ENCODE measurements at places on chromosomes 1 and 21. TPM values are rescaled to one million over a fixed set of nuclear protein-coding genes. Genes with fewer than 3 reads are reported as not detected.
A peak's percentile ranks its signal among the peaks of the same experiment; 100 is the strongest.

DNA sequence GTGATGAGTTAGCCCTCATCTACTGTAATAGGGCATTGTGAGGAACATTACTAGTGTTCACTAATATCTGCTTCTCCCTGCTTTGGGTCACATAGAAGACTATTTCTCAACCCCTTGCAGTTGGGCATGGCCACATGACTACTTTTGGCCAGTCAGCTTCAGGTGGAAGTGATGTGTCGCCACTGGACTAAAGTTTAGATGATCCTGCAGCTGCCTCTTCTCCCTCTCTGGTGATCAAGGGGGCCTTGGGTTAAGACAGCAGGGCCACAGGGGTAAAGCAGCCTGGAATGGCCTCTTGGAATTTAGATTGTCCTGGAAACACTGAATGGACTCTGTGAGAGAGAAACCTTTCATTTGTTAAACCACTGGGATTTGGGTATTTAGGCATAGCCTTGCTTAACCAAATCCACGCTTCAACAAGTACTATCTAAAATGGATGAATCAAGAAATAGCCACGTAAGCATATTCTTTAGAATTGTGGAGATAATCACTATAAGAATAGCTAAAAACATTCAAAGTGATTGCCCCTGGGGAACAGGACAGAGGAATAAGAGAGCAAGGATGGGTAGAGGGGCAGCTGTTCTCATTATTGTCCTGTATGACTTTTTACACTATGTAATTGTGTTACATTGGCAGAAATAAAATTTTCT is 41.2 kb downstream of the OPRD1 start:
- no peak for DNase-seq
- H3K4me1 ChIP-seq, result no peaks in the 10 kb centered on the region
- H3K4me3 ChIP-seq, result no peak overlapping the region
- no peak overlapping the region for H3K27ac ChIP-seq
- H3K27me3 ChIP-seq, result no peaks in the 10 kb centered on the region
- no peaks in the 10 kb centered on the region for H3K36me3 ChIP-seq

- no peak within 1 kb of the TSS for H3K27ac ChIP-seq
- no peaks in the 10 kb centered on the region for H3K36me3 ChIP-seq
- peak within 1 kb of the TSS; percentile 57 for H3K4me3 ChIP-seq
- DNase-seq, result peak; percentile 64
- H3K4me1 ChIP-seq, result no peaks in the 10 kb centered on the region
- no peaks in the 10 kb centered on the region for H3K27me3 ChIP-seq
Measured at GRCh38 chr1:162023547-162024501, at the start of gene OLFML2B. OLFML2B (minus strand) TSS chr1:162023869; CDS start chr1:162023430, 439 bp downstream.

DNA sequence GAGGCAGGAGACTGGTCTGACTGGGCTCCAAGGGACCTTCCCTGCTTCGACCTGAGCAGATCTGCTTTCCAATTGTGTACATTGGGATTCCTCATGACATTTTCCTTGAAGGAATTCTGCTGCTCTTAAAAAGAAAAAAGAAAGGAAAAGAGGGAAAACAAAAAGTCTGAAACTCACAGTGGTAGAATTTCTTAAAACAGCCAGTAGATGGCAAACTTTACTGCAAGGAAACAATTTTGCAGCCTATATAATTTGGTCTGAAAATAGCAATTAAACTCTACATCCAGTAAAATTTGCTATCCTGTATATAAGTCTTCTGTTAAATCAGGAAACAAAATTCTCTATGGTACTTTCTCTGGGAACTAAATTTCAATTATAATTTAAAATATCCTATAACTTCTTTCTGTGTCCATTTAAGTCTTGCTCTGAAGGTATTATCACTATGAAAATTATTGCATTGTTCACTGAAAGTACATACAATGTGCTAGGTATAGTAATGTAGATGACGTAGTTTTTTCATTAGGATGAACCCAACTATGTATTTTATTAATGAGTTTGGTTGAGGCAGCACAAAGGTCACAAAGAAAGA is 59.8 kb downstream of the CRB1 start:
- H3K27me3 ChIP-seq, result no peaks in the 10 kb centered on the region
- no peaks in the 10 kb centered on the region for H3K4me1 ChIP-seq
- DNase-seq, result no peak
- H3K27ac ChIP-seq, result no peak overlapping the region

GRCh38 chr1:104768466-104768865 is 1018.8 kb downstream of the AMY1C start:
- no peak for DNase-seq
- H3K4me3 ChIP-seq, result no peak overlapping the region
- H3K36me3 ChIP-seq, result no peaks in the 10 kb centered on the region
- no peaks in the 10 kb centered on the region for H3K27me3 ChIP-seq
- no peaks in the 10 kb centered on the region for H3K4me1 ChIP-seq

DNA sequence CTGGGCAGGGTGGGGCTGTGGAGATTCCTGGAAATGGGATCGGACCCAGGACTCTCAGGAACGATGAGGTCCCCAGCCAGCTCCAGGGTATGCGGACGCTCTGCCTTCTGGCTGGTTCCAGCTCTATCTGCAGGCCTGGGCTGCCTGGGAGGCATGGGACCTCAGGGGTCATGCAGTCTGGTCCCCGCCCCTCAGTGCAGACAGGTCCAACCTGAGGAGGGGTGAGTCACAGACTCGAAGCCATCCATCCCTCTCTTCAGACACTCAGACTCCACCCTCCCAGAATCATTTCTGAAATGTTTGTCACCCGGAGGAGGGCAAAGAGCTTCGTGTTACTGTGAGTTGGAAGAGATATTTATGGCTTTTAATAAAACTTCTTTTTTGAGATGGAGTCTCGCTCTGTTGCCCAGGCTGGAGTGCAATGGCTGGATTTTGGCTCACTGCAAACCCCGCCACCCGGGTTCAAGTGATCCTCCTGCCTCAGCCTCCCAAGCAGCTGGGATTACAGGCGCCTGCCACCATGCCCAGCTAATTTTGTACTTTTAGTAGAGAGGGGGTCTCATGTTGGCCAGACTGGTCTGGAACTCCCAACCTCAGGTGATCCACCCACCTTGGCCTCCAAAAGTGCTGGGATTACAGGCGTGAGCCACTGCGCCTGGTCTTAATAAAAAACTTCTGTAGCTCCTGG is 5.9 kb upstream of the MYOM3 start:
- H3K4me3 ChIP-seq, result no peak overlapping the region
- H3K27ac ChIP-seq, result no peak overlapping the region
- H3K27me3 ChIP-seq, result no peaks in the 10 kb centered on the region
- no peaks in the 10 kb centered on the region for H3K36me3 ChIP-seq
- H3K4me1 ChIP-seq, result no peaks in the 10 kb centered on the region
- DNase-seq, result no peak

DNA sequence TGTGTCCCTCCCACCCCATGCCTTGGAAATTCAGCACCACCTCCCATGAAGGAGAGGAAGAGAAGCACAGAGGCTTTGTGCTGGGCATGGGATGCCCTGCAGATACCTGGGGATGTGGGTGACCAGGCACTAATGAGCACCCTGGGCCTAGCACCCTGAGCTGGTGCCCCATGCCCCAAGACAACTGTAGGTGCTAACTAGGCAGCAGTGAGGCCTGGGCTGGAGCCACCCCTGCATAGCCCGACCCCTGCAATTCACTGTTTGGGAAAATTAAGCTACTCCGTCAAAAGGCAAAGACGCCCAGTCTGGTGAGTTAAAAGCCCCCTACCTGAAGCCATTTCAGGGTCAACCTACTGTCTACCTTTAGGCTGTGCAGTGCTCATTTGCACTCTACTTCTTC is 5.4 kb downstream of the KCNA2 start:
- no peaks in the 10 kb centered on the region for H3K36me3 ChIP-seq
- H3K4me1 ChIP-seq, result no peaks in the 10 kb centered on the region
- no peak overlapping the region for H3K4me3 ChIP-seq
- no peaks in the 10 kb centered on the region for H3K27me3 ChIP-seq
- no peak for DNase-seq

DNA sequence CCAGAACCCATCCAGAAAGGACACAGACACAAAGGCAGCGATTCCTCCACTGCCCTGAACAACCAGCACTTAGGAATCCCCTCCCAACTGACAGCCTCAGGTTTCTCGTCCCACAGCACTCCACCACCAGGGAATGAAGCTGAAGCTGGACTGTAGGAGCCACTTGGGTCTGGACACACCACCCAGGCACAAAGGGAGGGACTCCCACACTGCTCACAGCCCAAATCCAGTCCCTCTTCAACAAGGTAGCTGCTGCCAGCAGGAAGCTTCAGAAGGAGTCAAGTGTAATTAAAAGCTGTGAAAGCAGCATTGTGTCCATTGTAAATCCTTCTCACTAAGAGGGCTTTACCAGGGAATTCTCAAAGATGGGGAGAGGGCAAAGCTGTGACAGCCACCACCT is 29.0 kb downstream of the LMX1A start:
- H3K4me3 ChIP-seq, result no peak overlapping the region
- H3K27me3 ChIP-seq, result no peaks in the 10 kb centered on the region
- no peak overlapping the region for H3K27ac ChIP-seq
- H3K36me3 ChIP-seq, result no peaks in the 10 kb centered on the region
- DNase-seq, result no peak
- no peaks in the 10 kb centered on the region for H3K4me1 ChIP-seq

DNA sequence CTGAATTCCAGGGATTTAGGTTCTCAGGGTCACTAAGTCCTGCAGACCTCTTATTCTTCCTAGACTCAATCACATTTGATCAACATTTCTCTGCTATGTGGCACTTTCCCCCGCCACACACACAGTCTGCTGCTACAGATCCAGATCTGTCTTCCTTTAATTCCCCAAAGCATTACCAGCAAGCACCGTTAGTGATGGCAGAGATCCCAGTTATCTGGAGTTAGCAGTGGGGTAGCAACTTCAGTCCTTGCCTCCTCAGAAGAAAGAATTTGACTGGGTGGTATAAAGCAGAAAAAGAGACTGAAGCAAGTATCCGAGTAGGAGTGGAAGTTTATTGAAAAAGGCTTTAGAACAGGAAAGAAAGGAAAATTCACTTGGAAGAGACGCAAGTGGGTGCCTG is 100.4 kb upstream of the ETV3 start:
- H3K4me3 ChIP-seq, result no peak overlapping the region
- H3K4me1 ChIP-seq, result peaks cover 25% of the 10 kb centered on the region
- no peak overlapping the region for H3K27ac ChIP-seq
- H3K36me3 ChIP-seq, result no peaks in the 10 kb centered on the region
- no peak for DNase-seq
- no peaks in the 10 kb centered on the region for H3K27me3 ChIP-seq

DNA sequence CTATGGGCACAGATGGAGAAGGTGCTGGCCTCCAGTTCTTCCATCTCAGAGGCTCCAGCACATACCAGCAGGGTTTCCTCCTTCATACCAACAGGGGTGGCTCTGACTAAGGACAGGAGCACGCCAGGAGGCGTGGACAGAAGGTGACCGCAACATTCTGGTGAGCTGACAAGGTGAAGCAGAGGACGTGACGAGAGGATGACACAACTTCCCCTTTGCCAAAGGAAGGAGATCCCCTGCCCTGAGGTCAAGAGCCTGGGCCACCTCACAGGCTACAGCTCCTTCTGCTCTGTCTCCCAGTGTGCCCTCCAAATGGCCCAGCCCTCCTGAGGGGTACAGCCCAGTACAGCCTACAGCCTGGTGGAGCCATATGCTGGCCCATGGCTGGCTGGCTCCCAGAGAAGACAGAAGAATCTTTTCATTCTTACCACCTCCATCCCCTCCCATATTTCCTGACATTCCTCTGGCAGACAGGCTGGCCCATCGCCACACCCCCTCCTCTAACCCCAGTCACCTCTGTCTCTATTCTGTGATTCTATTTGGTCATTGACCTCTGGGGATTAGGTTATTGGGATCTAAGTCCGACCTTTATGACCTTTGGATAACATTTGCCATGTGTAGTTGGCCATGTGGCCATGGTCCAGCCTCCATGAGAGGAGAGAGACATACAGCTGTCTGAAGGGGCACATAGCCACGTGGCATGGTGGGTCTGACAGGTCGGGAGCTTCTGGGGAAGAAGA is 5.1 kb upstream of the LAMB3 start:
- no peaks in the 10 kb centered on the region for H3K36me3 ChIP-seq
- H3K27me3 ChIP-seq, result no peaks in the 10 kb centered on the region
- no peak overlapping the region for H3K4me3 ChIP-seq

DNA sequence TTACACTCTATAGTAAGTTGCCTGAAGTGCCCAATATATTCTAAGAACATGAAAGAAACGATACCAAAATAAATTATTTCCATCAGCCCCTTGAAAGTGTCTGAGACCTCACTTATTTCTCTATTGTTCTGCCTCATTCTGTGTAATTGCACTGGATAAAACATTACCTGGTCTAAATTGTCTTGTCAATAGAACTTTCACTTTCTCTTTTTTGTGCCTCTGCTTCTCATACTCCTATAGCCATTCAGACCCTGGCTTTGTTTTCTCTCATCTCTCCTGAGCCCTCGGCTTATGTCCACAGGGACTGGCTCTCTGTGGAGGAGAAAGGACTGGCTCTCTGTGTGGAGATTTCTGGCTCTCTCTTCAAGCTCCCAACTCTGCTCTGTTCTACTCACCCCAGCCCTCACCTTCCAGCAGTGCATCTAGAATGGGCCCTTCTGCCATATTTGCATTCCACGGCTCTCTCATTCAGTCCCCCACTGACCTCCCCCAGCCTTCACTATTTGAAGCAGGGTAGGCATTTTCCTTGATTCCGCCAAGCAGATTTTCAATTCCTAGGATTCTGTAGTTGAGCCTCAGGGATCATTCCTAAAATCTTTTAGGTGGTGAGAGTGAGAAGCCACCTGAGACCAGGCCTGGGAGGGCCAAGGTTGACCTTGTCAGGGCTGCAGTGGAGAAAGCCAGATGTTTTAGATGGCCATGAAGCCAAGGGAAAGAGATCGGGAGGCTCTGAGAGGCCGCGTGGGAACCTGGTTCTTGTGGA is 15.9 kb upstream of the GALNT2 start:
- no peaks in the 10 kb centered on the region for H3K36me3 ChIP-seq
- no peak for DNase-seq
- H3K27me3 ChIP-seq, result no peaks in the 10 kb centered on the region
- H3K27ac ChIP-seq, result no peak overlapping the region

DNA sequence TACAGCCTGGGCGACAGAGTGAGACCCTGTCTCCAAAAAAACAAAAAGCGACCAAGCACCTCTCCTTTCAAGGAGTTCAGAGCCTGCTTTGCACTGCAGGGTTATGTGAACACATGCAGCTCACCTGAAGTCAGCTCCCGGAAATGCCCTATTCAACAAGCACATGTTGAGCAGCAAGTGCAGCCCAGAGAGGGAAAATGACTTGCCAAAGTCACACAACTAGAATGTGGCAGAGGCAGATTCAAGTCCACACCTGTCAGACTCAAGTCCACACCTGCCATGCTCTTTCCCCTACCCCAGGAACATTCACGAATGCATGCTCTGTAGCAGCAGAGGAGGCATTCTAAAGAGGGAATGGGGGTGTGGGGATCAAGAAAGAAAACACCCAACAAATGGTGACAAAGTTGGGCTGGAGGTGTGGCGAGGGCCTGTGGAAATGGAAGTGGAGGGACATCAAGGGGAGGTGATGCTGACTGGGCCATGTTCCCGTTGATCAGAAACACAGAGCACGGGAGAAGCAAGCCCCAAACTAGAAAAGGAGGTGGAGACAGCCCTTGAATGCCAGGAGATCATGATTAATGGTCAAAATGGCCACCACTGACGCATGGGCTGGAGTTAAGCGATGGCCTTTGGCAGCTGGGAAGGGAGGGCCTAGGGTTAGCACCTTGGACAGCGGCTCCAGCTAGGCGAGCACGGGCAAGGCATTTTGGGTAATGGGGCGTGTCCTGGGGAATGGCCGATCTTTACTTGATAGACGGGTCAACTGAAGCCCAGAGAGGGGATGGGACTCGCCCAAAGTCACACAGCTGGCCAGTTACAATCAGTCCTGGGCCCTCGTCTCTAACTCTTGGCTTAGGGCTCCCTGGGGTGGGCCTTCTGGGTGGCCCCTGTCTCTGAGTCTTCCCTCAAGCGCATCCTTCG is 21.5 kb downstream of the RAP1GAP start:
- no peak overlapping the region for H3K27ac ChIP-seq
- no peak for DNase-seq
- H3K4me3 ChIP-seq, result no peak overlapping the region
- no peaks in the 10 kb centered on the region for H3K27me3 ChIP-seq

LHX4 gene
- not detected for total RNA-seq

SMCP gene
- total RNA-seq, result not detected

ZNF593OS gene
- not detected for total RNA-seq

YRDC gene
- 5.1 TPM for total RNA-seq

CDK18 gene
- 11.7 TPM for total RNA-seq
